ENCODE measurements at places on chromosomes 6 and 20. TPM values are rescaled to one million over a fixed set of nuclear protein-coding genes. Genes with fewer than 3 reads are reported as not detected.
A peak's percentile ranks its signal among the peaks of the same experiment; 100 is the strongest.

GRCh38 chr6:167757249-167757648 lies 69.5 kb upstream of the AFDN start:
- no peak for DNase-seq

- peak; percentile 7 for DNase-seq
Measured at GRCh38 chr6:38797391-38797790, 82.3 kb downstream of the DNAH8 start.

- no peak for DNase-seq
Measured at GRCh38 chr6:35213298-35213791, 411 bp upstream of the SCUBE3 start.

The CPNE5 gene
- 0.32 TPM for total RNA-seq

GRCh38 chr20:59242714-59243626 lies 57.4 kb upstream of the EDN3 start:
- DNase-seq, result no peak

The TREM1 gene
- not detected for total RNA-seq

DNA sequence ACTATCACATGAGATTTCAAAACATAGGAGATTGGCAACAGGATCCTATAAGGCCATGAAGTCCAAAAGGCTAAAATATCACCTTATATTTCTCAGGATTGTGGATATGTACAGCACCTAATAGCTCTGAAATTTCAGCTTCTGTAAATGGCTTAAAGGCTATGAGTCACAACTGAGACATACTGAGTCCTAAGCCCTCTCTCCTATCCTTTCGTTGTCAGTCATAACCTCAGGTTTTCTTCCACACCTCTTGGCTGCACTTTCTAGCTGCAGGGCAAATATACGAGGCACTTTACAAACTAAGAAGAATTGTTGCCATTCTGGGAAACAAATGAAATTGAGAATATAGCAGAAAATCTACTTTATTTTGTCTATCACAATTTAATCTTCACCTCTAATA lies 969.9 kb upstream of the EPHA7 start:
- no peak for DNase-seq

The PTPRK gene
- 82.5 TPM for total RNA-seq

The HSPA12B gene
- total RNA-seq, result under 0.01 TPM

The IL22RA2 gene
- not detected for total RNA-seq

The PRDM13 gene
- total RNA-seq, result not detected

DNA sequence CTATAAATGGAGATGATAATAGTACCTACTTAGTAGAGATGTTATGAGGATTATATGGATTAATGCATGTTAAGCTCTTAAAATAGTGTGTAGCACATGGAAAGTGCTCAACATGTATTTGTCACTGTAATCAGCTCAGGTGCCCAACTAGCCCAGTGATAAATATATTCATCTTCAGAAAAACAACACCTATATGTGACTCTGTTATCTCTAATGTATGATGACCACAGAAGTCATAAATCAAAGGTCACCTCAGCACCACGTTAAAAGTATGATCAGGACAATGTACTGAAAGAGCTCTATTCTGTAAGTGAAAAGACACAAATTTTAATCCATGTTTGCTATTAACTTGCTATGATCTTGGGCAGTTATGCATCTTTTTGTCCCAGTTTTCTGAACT lies 36.8 kb upstream of the TENT5A start:
- DNase-seq, result no peak

The CALHM6 gene
- total RNA-seq, result not detected

The BCLAF1 gene
- 116 TPM for total RNA-seq

DNA sequence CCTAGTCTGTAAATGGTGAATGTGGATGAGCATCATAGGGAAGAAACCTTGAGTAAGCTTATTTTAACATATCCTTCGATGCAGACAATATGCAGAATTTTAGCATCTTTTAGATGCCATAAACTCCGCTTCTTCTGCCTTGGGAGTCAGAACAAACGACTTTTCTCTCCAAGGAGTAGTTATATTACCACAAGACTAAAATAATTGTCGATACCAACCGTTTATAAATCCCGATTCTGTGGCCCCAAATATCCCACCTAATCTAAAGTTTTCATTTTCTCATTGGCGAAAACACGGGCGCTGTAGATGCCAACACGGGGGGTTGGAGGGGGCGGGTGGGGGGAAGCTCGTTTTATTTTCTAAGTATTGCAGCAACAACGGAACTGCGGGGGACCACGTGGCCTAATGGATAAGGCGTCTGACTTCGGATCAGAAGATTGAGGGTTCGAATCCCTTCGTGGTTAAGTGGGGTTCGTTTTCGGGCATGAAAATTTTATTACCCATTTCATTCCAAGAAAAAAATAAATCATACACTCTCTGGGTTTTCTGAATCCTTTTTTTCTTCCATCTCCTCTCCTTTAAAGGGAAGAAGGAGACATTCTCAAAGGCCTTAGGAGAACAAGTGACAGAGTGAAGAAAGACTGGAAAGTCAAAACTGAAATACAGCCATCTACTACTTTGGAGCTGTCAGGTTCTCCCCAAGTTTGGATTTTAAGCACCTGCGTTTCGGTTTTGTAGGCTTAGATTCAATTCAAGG lies 65.5 kb upstream of the BTN3A2 start:
- no peak for DNase-seq

- no peak for DNase-seq
Measured at GRCh38 chr6:6891949-6892461, 215.8 kb upstream of the RREB1 start.

Measured in fibroblast of villous mesenchyme (primary cell).